ENCODE measurements at places on chromosomes 12 and 14.
A peak's percentile ranks its signal among the peaks of the same experiment; 100 is the strongest.

DNA sequence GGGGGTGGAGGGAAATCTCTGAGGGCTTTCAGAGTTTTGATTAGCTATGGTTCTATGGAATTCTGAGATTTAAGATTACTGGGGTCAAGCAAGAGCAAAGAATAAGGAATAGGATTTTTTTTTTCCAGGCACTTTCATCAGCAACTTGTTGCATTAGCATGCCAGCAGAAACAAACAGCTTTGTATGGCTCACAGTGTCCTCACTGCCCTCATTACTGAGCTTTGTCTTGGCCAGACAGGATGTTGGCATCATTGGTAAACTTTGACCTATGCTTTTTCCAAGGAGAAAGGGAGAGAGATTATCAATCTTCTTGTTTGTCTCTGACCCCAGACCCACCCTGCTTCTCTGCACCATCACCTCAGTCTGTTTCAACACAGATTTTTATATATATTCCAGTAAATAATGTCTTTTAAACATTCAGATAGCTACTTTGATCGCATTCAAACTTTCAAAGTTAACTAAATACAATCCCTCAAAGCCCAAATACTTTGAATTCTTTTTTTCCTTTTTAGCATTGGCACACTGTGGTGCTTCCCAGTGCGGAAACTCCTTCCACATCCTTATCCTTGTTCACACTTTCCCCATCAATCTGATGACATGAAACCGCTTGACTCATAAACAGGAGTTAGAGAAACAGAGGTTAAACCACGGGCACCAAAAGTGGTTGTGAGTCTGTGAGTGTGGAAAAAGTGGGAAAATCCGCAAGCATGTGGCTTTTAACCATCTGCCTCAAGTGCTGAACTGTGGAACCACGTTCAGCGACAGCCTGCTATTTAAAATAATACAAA, 282.2 kb upstream of the FAR2 start:
- DNase-seq: peak; percentile 35

DNA sequence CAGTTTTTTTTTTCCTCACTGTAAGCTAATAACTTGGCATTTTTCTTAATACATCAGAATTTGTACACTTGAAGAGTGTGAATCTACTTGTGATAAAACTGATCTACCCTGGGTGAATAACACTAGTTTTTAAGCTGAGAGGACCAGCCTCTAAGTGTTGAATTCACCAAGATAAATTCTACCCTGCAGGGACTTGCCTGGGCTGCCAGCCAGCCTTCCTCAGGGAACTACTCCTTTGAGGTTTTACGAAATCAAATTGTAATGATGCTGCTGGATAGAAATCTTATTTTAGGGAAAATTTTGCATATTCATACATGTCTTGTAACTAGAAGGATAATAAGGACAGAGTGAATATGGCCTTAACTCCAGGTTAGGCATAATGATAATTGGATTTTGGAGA, 1.9 kb downstream of the MED21 start:
- no peak for DNase-seq

GRCh38 chr12:27464220-27464554, 17.7 kb downstream of the SMCO2 start:
- no peak for DNase-seq

GRCh38 chr14:82387699-82388098, 854.0 kb upstream of the SEL1L start:
- peak; percentile 57 for DNase-seq

GRCh38 chr12:113766131-113766878, 199.8 kb downstream of the RBM19 start:
- no peak for DNase-seq

GRCh38 chr12:70890895-70891832, 29.4 kb downstream of the PTPRR start:
- no peak for DNase-seq

GRCh38 chr12:6928022-6928702, 403 bp downstream of the ATN1 start:
- no peak for DNase-seq

GRCh38 chr12:62692884-62693283, 226.3 kb downstream of the MON2 start:
- DNase-seq: no peak

GRCh38 chr12:49944046-49944445, 6.5 kb upstream of the AQP2 start:
- DNase-seq: no peak

DNA sequence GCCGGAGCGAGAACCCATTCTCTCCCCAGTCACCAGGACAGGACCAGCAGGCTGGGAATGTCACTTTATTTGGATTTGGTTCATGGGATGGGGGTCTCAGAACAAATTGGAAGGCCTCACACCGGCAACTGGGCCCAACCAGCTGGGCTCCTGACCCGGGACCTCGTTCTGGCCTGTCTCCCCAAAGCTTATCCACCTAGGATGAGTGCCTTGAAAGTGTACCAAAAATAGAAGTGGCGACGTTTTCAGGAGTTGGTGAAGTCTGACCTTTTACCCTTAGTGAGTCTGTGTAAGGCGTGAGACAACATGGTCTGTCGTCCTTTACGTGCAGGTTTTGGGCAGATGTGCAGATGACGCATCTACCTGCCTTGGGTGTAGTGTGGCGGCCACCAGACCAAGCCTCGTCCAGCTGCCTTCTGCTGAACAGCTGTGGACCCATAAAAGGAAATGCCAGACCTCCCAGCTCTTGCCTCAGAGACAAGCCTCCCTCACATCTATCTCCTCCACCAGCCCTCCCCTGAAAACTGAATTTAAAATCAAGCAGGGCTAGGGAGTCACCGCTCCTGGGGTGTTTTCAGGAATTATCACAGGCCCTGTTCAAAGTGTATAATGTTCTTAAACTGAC, 36.6 kb upstream of the CLMN start:
- DNase-seq: no peak

DNA sequence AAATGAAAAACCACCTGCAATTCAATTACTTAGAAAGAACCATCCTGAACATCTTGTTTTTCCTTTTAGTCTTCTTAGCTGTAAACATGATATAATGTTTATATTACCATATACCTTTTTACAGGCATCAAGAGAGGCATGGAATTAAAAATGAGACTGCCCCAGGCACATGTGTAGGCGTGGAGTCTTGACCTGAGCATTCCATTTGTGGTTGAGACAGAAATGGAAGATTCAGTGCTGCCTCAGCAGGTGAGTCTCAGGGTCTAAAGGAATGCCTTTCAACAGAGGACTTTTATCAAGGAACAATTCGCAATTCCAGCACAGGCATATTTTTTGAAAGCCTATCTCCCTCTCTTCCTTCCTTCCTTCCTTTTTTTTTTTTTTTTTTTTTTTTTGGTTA, 8.0 kb upstream of the NANOGNB start:
- DNase-seq: no peak

DNA sequence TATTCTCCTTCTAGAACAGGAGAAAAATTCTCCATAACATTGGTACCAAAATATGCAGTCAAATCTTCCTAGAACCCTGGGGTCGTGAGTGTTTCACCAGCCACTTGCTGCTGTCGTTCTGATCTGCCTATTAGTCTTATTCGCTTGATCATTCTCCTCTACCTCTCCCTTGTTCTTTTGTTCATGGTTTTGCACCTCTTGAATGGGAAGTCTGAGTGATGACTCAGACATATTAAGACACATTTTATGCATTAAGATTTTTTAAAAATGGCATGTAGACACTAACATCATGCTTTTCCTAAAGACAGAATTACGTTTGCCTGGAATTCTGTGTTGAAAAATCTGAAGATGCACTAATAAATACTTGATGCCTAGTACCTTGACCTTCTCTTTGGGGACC, 159.2 kb upstream of the LRIG3 start:
- DNase-seq: no peak

Measured in Ammon's horn (tissue), 1 donor.